Lower lobe of right lung (tissue), 2 donors: ENCODE measurements at places on chromosomes 7 and 10. TPM values are rescaled to one million over a fixed set of nuclear protein-coding genes. Genes with fewer than 3 reads are reported as not detected.
A peak's percentile ranks its signal among the peaks of the same experiment; 100 is the strongest.

DNA sequence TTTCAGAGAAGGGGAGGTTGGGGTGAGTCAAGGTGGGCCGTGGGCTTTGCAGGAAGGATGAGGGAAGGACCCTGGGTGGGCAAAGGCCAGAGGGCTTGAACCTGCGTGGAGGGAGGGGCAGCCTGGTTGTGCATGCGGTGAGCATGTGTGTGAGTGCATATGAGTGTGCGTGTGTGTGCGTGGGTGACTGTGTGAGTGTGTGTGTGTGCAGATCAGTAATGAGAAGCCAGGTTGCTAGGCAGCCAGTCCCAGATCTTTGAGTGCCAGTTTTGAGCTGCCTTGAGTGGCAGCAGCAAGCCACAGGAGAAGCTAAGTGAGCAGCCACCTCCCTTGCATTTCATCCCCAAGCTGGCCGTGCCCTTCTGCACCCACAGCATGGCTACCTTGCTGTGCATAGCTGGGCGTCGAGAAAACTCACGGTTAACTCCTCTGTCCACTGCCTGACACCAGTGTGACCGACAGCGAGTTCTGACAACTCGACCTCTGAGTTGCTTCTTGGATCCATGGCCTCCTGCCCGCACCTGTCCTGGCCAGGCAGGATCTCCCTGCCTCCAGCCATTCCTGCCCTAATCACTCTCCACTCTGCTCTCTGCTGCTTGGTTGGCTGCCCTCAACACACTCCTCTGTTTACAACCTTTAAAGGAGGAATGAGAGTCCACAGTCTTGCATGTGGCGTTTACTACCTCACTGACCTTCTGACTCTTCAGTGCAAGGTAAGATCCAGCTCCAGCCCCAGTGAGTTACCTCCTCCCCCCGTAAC, 775.4 kb downstream of the TYW1 start:
- no peak for DNase-seq

DNA sequence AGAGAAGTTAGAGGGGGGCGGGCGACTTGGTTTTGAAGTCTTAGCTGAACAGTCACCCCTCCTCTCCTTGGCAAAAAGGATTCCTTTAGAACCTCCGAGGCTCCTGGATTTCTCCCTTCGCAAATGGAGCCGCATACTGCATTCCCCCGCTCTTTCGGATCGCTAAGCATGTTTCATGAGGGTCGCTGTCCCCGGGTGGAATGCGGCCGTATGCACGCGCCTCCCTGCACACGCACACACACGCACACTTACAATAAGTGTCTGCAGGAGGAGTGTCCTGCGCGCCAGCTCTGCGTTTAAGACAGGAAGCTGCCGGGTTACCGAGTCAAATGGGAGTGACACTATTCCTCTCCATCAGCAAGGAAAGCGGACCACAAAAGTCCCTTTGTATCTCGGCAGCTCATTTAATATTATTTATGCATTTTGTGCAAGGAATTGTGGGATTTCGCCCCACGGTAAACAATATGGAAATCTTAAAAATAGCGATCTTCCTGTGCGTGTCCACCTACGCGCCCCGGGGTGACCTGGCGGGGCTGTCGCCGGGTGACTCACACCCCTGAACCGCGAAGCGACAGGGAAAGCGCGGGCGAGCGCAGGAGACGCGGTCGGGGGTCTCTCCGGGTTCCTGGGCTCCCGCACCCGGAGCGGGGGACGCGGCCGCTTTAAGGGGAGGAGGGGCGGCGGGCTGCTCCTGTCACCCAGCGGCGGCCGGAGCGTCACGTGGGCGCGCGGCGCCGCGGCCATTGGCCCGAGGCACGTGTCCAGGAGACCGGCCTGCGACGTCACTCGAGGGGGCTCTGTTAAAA, 988 bp upstream of the EN2 start:
- no peak for DNase-seq

- no peak for DNase-seq
Observed at GRCh38 chr7:36415144-36415543, 25.5 kb downstream of the ANLN start.

DNA sequence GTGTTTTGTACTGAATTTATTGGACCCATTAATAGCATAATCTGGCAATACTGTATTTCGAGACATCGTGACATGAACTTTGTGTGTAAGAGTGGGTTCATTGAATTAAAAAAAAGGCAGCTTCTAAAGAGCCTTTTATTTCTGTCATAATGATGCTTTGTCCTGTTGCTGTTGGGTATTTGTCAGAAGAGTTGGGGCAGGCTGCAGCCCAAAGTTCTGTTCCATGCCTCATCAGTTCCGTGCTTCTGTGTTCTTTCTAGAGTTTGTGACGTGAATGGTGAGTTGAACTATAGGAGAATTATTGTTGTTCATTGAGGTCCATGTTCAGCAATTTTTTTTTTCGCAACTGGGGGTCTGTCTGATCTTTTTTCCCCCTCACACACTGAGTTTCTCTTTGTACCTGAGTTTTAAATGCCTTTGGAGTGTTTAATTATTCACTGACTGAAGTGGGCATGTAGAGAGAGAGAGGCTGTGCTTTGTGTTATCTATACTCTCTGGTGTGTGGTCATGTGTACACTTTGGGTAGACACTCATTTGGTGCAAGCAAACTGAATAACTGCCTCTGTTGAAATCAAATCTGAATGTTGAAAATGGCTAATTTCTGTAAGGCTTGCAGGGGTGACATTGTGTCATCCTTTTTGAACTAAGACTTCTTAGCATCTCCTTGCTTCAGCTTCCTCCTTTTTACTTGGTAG, 69.8 kb downstream of the ADD3 start:
- DNase-seq, result no peak

- DNase-seq, result no peak
Observed at GRCh38 chr10:22317076-22317370, 835 bp downstream of the COMMD3 start.

- no peak for DNase-seq
Observed at GRCh38 chr10:17354781-17355180, 99.6 kb downstream of the ST8SIA6 start.

DNA sequence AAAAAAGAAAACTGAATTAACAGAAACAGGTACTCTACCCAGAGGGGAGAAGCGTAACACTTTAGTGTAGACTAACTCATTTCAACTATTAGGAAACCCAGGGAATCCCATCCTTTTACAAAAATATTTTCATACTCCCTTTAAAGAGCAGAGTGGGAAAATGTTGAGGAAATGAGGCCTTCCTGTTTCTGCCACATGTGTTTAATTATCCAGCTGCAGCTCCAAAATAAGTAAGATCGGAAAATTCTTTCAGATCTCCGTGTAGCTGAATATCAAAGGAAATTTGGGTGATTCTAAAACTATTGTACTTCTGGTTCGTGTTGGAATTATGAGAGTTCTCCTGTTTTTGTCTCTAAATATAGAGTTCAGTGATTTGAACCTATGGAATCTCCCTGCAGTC, 58.0 kb upstream of the CAV2 start:
- no peak for DNase-seq

- DNase-seq, result no peak
Observed at GRCh38 chr7:24943096-24943948, 36.7 kb downstream of the OSBPL3 start.

DNA sequence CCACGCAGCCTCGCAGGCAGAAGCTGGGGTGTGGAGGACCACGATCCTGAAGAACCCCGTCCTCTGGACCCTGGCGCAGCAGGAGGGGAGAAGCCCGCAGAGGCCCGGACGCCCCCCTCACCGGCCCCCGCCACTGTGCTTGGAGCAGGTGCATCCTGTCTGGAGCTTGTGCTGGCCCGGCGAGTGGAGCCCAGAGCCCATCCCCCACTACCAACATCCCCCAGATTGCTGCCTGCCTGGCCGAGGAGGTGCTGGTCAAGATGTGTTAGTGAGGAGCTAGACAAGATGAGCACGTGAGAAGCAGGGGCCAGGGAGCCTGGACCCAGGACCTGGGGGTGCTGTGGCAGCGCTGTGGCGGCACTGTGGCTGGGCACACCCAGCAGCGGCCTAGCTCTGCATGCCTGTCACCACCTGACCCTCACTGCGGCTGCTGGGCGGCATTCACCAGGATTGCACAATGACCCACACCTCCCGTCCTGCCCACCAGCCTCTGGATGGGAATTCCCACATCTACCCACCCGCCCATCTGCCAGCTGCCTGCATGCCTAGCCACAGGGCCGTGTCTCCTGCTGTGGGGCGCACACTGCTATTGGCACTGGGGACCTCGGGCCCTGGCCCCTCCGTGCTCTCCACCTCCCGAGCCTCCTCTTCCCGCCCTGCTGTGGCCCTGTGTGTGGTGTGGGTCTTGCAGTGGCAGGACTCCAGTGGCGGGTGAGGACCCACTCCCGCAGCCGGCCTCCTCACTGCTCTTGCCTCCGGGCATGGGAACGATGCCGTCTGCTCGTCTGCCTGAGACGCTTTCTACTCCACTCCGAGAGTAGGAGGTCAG, 11.8 kb downstream of the GPR146 start:
- DNase-seq, result peak; percentile 79

- DNase-seq, result no peak
Observed at GRCh38 chr7:143947111-143947510, 7.5 kb upstream of the OR2F1 start.

DNA sequence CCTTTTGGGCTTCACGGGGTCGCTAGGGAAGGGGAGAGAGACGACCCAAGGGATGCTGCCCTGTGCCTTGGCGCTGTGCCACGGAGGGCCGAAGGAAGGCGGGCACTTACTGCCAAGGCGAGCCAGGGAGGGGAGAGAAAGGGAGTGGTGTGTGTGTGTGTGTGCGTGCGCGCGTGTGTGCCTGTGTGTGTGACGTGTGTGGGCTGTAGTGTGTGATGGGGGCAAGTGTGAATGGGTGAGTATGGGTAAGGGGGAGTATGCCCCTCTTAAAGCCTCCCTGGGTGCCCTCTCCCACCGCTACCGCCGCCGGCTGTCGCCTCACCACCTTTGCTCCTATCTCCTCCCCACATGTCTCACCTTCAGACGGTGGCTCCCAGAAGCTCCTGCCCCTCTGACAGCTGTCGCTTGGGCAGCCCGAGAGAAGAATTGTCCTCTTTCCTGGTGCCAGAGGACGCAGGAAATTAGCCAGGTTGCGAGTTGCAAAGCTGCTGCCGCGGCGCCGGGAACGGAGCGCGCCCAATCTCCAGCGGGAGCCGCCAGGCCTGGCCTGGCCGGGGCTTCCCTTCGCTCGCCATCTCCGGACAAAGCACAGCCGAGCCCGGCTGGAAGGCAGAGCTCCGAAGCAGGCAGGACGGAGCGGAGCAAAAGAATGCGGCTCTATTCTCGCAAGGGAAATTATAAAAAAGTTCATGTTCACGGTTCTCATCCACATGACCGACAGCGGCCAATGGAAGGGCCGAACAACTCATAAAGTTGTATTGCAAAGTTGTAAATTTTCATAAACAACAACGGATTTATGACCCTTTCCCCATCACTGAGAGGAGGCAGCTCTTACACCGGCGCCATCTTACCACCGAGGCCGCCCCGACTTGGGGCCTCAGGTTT, at the start of gene HOXA3:
Gene HOXA3, minus strand, starts transcription at position 653 of the 885 bp plus-strand sequence. CDS start 41,943 bp downstream, outside the sequence.
- DNase-seq, result peak; percentile 59

DNA sequence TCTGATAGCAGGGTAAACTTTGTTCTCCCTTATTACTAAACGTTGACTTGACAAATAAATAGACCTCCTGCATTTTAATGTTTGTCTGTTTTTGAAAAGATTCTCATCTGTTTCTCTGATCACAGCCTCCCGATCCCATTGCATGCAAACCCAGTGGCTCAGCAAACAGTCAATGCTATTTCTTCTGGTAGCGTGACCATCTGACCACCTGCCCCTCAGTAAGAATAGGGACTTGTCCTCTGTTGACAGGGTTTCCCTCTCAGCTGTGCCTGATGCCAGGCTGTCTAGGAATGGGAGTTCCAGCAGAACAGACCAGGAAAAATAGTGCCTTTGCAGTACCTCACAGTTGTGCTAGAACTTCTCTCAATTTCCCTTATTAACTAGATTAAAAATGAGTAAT, 40.7 kb upstream of the EBLN1 start:
- DNase-seq, result no peak

- DNase-seq, result no peak
Observed at GRCh38 chr7:101563198-101563901, 65.7 kb downstream of the MYL10 start.

DNA sequence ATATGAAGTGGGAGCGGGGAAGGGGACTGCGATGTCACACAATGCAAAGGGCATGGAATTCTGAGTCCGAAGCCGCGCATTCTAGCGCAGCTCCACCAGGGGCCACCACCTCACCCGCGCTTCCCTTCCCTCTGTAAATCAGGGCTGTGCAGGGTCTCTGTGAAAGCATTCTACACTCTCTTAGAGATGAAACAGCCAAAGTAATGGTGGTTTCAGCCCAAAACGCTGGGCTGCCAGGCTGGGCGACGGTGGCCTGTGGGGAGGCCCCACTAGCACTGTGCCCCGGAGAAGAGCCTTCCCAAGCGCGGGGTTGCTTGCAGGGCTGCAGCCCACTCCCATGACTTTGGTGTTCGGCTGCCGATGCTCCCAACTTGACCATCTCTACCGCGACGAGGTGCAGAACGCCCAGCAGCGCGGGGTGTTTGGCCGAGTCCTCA, 11.4 kb downstream of the ATG9B start:
- DNase-seq, result no peak

- no peak for DNase-seq
Observed at GRCh38 chr10:110507346-110507745, 9.6 kb downstream of the DUSP5 start.

GRCh38 chr7:108592646-108593201, 23.1 kb downstream of the DNAJB9 start:
- no peak for DNase-seq

DNA sequence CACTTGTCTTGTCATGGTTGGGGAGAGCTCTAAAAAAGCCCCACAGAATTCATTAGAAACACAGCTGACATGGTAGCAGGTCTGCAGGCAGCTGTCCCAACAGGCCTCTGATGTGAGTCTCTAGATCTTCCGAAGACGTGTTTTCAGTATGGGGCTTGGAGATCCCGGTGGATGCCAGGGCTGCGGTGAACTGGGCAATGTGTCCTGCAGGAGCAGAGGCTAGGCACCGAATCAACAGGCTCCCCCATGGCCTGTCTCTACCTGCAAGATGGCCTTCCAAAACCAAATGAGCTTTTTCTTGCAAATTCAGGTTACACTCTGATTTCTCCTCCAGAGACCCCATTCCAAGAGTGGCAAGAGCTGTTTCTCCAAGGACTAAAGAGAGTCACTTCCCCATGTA, 2.9 kb downstream of the CPXM2 start:
- DNase-seq, result no peak

DNA sequence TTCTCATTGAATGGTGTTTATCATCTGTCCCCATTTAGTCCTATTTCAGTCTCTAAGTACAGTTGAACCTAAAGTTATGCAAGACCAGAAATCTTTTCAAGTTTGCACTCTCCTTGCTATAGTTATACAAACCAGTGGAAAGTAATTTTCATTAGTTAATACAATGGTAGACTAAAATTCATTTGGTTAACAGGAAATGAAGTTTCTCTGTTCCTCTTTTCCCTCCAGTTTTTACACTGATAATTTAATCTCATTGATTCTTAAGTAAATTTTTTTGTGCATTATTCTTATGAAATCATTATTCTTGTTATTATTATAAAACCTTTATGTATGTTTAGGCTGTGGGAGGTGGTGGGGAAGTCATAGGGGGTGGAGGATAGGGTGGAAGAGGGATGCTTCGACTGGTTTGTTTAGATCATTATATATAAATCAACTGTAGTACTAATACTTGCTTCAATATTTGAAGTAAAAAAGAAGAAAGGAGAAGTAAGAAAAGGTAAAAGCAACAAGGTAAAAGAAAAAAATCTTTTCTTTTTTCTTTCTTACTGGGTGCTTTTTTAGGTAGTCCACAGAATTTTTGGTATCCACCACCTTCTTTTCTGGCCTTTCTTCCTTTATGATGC, 104.1 kb downstream of the GPR85 start:
- DNase-seq, result no peak

The HOXA10 gene
- 0.38 TPM for total RNA-seq

The ANTXRL gene
- total RNA-seq, result not detected

The CHST15 gene
- 36.5 TPM for total RNA-seq

The UCN3 gene
- 0.53 TPM for total RNA-seq

The ZPBP gene
- total RNA-seq, result not detected

The OLAH gene
- 1.7 TPM for total RNA-seq

The WIPF3 gene
- 0.95 TPM for total RNA-seq

The COL17A1 gene
- total RNA-seq, result 0.32 TPM

The C10orf62 gene
- total RNA-seq, result not detected
